CD4-positive, alpha-beta T cell treated with Interleukin-6 at 100 ng/mL for 8 hours (primary cell): ENCODE measurements at places on chromosomes 12 and 14.

- no peak for DNase-seq
Observed at GRCh38 chr12:43112101-43112920, 439.7 kb downstream of the ADAMTS20 start.

GRCh38 chr14:98799891-98800290, 472.1 kb downstream of the BCL11B start:
- DNase-seq: no peak

DNA sequence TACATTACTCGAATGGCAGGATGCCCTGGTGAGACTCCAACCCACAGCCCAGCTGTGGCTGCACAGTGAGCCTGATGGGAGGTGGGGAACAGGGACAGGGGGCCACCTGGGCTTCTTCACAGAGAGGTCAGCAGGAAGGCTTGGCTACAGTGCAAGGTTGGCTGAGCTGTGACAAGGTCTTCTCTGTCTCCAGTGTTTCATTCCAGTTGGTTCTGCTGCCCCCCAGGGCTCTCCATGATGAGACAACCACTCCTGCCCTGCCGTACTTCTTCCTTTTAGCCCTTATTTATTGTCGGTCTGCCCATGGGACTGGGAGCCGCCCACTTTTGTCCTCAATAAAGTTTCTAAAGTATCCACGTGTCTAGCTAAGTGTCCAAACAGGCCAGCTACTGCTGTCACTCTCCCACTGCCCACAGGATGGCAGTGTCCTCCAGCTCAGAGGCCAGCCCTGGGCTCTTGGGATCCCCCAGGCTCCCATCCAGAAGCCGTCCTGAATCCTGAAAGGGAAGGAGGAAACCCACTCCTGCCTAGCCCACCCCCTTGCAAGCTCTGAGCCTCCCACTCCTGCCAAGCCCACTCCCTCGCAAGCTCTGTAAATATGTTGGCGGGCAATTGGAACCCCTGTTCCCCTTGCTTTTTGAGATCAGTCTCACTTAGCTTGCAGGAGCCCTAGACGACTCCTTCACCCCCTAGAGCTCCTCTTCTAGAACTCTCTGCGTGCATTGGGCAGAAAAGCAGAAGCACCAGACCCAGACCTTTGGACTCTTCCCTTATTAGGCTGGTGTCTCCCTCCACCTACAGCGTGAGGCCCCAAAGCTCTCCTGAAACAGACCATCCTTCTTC, 5.4 kb downstream of the C1QL4 start:
- no peak for DNase-seq

DNA sequence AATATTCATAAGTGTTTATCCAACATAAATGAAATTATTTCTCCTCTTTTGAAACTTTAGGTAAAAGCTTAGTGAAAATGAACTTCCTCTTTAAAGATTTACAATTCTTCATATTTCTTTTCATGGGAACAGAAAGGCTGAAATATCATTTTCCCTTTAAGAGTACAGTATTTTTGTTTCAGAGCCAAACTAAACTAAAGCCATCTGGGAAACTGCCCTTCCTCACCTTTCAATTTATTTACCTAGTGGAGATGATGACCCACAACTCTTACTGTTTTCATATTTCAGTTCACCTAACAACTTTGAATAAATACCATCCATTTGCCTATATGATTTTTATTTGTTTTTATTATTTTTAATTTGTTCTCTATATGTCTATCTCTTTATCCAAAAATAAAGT, 105.4 kb downstream of the ALX1 start:
- DNase-seq: no peak

GRCh38 chr12:110677982-110678381, 10.9 kb downstream of the HVCN1 start:
- no peak for DNase-seq
